Activated T-cell treated with anti-CD3 and anti-CD28 coated beads, Interleukin-2, amount 50 U/mL, for 24 hours (primary cell): ENCODE measurements at places on chromosomes 5 and 9.

DNA sequence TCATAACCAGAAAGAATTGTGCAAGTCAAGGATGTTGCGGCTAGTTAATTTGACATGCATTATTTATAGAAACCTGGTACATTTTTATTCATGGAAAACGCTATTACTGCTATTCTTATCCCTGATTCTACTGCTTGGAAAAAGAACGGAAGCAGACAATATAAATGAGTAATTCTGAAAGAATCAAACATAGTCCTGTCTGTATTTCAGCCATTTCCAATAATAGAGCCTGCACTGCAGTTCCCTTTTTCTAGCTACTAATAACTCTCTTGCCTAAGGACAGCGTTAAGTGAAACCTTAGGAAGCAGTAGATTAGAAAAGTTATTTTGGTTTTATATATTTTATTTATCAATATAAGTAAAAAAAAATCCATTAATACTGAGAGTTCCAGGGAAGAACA, 414.9 kb downstream of the CYLC2 start:
- no peak overlapping the region for H3K27ac ChIP-seq
- no peaks in the 10 kb centered on the region for H3K27me3 ChIP-seq
- no peak overlapping the region for H3K4me3 ChIP-seq

GRCh38 chr5:15001517-15001916, 129.9 kb upstream of the ANKH start:
- H3K27ac ChIP-seq, result no peak overlapping the region
- no peaks in the 10 kb centered on the region for H3K27me3 ChIP-seq
- peaks cover 10% of the 10 kb centered on the region for H3K4me1 ChIP-seq

DNA sequence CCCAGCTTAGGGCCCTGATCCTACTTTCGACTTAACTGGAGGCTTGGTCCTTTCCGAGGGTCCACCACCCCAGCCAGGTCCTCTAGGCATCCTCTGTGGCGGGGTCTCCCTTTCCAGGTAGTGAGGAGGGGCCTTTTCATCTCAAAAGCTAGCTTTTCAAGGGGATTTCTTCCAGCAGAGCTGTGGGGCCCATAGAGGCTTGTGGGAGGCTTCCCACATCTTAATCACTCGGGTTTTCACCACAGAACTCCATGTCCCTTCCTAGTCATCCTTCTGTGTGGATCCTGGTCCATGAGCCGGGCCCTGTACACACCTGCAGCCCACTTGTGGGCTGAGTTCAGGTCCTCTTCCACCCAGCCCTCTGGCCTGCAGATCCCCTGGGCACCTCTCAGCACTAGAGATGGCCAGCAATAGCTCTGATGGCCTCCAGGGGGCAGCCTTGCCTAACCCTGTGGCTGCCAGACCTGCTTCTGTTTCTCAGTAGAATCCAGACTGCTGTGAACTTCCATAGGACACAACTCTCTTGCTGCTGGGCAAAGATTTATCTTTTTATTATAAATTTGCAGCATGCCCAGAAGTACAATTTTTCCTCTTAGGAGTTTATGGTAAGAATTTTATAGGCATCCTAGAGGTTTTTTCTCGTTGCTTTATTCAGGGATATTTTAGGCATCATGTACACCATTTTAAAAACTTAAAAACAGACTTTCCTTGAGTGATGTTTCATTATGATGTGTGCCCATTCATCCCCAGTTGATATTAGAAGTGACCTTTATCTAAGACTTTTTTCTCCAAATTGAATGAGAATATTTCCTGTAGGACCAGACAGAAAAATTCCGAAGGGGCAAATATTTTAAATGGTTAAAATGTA, 208.9 kb downstream of the TRIO start:
- no peaks in the 10 kb centered on the region for H3K36me3 ChIP-seq
- H3K4me1 ChIP-seq, result peaks cover 1% of the 10 kb centered on the region
- no peaks in the 10 kb centered on the region for H3K27me3 ChIP-seq
- H3K27ac ChIP-seq, result no peak overlapping the region
- DNase-seq, result peak; percentile 72

GRCh38 chr5:43389679-43390329, 22.4 kb downstream of the CCL28 start:
- no peak overlapping the region for H3K4me3 ChIP-seq
- peaks cover 32% of the 10 kb centered on the region for H3K36me3 ChIP-seq
- DNase-seq, result no peak
- peaks cover 38% of the 10 kb centered on the region for H3K4me1 ChIP-seq
- no peaks in the 10 kb centered on the region for H3K27me3 ChIP-seq

DNA sequence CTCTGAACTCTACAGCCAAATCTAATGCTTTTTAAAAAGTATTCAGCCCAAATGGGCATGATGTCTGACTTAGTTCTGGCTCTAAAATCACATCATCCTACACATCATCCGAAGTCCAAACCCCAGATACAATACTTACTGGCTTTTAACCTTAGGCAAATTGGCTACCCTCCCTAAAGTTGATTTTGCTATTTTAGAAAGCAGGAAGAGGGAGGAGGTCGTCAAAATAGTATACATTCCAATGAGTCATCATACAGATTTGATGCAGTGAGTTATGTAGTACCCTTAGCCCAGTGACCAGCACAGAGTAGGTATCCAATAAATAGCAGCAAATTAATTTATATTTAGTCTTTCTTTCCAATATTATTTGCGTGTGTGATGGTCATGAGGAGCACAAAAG, 582.0 kb upstream of the TUSC1 start:
- no peaks in the 10 kb centered on the region for H3K4me1 ChIP-seq
- no peak overlapping the region for H3K4me3 ChIP-seq
- DNase-seq, result no peak
- H3K27me3 ChIP-seq, result no peaks in the 10 kb centered on the region
- H3K36me3 ChIP-seq, result no peaks in the 10 kb centered on the region

- H3K36me3 ChIP-seq, result peaks cover 6% of the 10 kb centered on the region
- H3K27me3 ChIP-seq, result no peaks in the 10 kb centered on the region
- DNase-seq, result no peak
Observed at GRCh38 chr9:19423163-19423562, 14.4 kb downstream of the ACER2 start.

DNA sequence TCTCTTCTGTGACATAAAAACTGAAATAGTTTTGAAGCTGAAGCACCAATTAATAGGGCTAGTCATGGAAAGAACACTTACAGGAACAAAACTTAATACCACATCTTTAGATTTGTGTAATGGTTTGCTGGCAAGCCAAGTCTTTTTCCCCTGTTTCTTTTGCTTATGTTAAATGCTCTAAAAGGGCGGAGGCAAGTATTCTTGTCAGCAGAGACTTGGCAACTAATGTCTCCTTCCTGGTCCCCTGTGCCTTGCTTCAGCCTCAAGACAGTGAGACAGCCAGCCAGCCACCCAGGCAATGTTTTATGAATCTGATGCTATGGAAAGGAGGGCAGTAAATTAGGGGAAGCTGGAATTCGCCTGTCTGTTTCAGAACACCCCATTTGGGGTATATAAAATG, 45.7 kb downstream of the PRRC1 start:
- H3K27ac ChIP-seq, result no peak overlapping the region
- peaks cover 5% of the 10 kb centered on the region for H3K4me1 ChIP-seq
- peaks cover 30% of the 10 kb centered on the region for H3K27me3 ChIP-seq
- no peak overlapping the region for H3K4me3 ChIP-seq

DNA sequence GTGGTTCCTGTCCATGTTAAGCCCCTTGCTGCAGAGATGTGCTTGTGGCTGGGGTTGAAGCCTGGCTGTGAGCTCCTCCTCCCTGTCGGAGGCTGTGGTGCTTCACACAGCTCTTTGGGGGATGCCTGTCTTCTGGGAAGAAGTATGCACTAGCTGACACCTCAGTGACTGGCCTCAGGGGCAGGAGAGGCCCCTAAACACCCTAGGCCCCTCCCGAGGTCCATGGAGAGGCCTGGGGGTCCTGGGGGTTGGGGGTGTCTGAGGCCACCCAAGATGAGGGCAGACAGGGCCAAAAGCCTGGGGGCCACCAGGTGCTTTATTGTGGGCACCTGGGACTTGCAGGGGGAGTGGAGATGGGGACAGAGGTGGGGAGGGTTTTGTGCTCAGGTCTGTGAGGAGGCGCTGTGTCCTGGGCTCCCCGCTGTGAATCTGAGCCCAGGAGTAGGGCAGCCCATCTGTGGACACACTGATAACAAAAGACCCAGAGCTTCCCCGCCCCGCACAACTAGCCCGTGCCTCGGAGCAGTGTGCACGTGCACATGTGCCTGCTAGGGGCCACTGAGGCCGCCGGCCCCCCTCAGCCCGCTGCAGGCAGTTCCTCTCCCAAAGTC, 92.0 kb downstream of the PHF2 start:
- H3K27ac ChIP-seq, result no peak overlapping the region
- DNase-seq, result peak; percentile 14
- no peaks in the 10 kb centered on the region for H3K4me1 ChIP-seq
- H3K27me3 ChIP-seq, result no peaks in the 10 kb centered on the region
- no peak overlapping the region for H3K4me3 ChIP-seq
